NCI-H748 treated with DMSO at 0.1 percent for 48 hours (cell line): ENCODE measurements at places on chromosomes 5 and 9.

GRCh38 chr9:16500386-16500785 is 370.1 kb downstream of the BNC2 start:
- no peak for DNase-seq

- DNase-seq, result no peak
These were observed 46.8 kb upstream of the FER start for GRCh38 chr5:108700930-108701329.

DNA sequence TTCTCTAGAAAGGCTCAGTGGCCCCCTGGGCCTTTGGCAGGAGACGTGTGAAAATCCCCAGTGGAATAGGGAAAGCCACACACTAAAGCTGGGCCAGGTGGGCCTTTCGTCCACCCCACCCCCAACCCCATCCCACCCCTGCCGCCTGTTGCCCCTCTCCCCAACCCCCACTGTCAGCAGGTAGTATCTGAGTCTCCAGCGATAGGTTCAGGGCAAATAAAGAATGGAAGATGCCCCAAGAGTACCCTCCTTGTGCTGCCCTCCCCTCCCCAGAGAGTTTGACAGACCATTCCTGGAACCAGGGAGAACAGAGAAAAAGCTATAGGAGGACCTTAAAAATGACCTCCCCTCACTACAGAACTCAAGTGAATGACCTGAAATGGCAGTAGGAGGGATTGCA is 36.7 kb upstream of the UBE2D2 start:
- DNase-seq, result no peak

- no peak for DNase-seq
These were observed 237.4 kb upstream of the PTGER4 start for GRCh38 chr5:40442346-40442745.

- no peak for DNase-seq
These were observed 167.4 kb upstream of the CD180 start for GRCh38 chr5:67363963-67364362.

DNA sequence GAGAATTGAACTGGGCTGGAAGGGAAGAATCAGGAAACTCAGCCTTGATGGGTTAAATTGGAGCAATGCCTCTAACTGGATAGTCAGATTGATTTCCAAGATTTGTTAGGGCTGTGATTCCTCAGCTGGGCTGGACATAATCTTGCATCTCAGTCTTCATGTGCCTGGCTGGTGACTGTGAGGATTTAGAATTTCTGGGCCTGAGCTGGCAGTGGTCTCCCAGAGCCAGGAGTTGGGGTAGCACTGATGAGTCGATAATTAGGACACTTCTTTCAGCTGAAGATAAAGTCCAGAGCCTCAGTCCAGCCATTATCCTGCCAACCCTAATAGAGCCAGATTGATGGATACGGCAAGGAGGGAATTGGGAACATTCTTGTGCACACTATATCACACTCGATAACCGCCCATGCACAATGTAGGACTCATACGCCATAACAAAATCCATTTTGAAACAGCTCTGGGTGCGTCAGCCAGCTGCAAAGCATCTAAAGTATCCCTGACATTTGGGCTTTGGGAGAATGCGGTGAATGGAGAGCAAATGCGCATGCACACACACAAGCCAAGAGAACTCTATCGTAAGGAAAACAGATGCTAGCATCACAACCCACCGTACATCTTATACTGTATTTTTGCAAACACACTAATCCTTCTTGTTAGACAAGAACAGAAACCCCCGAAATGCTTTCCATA is 405.1 kb upstream of the KLF4 start:
- no peak for DNase-seq

DNA sequence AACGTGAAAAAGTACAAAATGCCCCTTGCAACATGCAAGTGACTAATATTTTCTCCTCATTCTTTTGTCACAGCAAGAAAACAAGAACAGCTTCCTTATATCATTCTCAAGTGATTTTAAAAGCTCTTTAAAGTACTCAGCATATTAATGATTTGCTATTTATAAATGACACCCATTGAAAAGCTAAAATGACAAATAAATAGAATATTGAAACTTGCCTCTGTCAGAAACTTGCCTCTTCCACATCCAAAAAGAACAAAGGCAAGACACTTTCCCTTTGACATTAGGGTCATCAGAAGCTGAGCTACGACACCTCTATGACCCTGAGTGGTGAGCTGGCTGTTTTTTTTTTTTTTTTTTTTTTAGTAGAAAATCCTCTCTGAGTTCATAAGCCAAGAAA is 339.6 kb upstream of the ITGA1 start:
- DNase-seq, result no peak

- DNase-seq, result no peak
These were observed 81.5 kb upstream of the RASEF start for GRCh38 chr9:83144492-83144891.

- DNase-seq, result peak; percentile 92
These were observed 50.0 kb upstream of the RAI14 start for GRCh38 chr5:34606101-34606500.

DNA sequence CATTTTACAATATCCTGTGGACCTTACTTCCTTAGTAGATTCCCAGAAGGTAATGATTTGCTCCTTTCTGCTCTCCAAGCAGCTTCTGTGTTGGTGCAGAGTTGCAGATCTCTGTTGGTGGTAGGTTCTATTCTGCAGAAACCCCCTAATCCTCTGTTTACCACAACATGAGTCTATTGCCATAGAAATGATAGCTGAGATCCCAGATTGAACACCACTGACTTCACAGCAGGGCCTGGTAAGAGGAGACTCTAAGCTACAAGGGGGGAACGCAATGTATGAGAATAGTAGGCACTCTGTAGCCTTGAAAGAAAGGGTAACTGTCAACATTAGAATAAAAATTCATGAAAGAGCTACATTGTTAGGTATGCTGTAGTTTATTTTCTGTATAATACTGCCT is 59.5 kb downstream of the MUSK start:
- DNase-seq, result no peak

GRCh38 chr5:72691751-72692150 is 124.7 kb upstream of the TNPO1 start:
- DNase-seq, result peak; percentile 34
